ENCODE measurements at places on chromosomes 1 and 21.

GRCh38 chr21:15446223-15446622 lies 283.6 kb upstream of the USP25 start:
- no peak for DNase-seq

- DNase-seq, result no peak
Measured at GRCh38 chr1:239647045-239647444, 260.7 kb downstream of the CHRM3 start.

- no peak for DNase-seq
Measured at GRCh38 chr1:181784039-181784683, 277.4 kb downstream of the ZNF648 start.

DNA sequence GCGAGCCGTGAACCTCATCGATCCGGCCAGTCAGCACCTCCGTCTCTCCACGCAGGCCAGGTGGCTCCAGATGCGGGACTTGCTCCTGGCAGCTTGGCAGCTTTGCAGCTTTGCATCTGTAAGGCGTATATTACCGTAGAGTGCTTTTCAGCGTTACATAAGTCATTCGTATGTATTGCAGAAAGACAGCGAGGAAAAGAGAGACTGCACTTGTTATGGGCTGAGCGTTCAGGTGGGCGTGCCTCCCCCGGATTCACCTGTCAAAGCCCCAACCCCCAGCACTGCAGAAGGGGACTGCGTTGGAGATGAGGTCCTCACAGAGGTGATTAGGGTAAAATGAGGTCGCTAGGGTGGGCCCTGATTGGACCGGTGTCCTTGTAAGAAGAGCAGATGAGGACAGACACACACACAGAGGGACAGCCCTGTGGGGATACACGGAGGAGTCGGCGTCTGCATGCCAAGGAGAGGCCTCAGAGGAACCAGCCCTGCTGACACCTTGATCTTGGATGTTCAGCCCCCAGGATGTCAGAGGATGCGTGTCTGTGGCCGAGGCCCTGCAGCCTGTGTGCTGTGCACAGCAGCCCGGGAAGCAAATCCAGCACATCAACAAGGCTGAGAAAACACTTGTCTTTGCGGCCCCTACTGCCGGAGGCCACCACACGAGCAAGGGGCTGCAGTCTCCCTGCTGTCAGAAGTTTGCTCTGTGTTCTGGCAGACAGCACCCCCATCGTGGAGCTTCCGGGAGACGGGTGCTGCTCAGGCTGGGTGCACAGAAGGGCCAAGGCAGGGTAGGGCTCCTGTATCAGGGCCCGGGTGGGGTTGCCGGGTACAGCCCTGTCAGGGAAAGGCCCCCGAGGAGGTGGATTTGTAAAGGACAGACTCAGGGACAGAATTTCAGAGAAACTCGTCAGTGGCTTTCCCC lies 10.9 kb upstream of the AGPAT3 start:
- peak; percentile 20 for DNase-seq

- no peak for DNase-seq
Measured at GRCh38 chr1:35298464-35298863, 30.0 kb downstream of the ZMYM4 start.

DNA sequence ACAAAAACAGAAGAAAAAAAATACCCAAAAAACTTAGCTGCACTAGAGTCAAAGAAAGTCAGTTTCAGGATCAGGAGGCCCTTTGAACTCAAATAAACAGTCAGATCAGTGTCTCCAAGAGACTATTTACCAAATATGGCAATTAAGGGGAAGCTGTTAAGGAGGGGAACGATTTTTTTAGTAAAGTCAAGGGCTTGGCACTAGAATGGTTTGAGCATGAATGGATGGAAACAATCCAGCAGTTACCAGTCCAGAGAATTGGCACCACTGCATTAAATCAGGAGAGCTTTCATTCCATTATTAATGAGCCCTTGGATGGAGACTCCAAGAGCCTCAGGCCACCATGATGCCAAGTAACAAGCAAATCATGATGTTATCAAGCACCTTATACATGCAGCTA lies 7.2 kb downstream of the TRAPPC3 start:
- DNase-seq, result no peak

DNA sequence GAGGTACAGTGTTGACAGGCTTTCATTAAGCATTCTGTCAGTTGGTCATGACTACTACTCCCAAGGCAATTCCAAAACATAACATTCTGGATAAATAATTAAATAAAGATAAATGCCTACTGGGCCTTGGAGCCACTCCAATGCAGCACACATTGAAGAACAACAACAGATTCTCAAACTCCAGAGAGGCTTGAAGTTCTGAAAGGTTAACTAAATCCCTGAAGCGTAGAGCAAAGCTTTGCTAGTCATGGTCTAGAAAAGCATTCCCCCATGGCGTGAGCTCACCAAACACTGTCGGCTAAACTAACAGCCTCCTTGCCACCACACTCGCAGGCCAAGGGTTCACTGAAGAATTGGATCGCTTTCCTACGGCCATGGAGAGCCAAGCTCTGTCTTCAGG lies 268.0 kb downstream of the ATG4C start:
- DNase-seq, result no peak

- DNase-seq, result no peak
Measured at GRCh38 chr1:231411036-231411531, 11.0 kb downstream of the EGLN1 start.

DNA sequence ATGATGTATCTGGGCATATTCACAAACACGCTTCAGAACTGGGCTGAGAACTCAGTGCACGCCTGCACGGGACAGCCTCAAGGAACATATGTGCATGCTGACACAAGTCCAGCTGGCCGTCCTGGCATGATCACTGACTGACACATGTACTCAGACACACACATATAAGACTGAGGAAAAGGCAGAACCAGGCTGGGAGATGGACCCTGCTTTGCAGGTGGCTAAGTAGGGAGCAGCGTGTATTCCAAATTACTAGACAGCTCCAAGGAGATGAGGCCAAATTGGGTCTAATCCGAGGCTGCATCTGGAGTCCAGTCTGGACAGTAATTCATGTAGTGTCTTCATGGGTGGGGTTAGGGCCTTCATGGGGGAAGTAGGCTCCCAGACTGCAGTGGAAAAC lies 41.4 kb upstream of the GJB5 start:
- DNase-seq, result no peak

GRCh38 chr1:53025034-53025768 lies 36.8 kb upstream of the PODN start:
- no peak for DNase-seq

DNA sequence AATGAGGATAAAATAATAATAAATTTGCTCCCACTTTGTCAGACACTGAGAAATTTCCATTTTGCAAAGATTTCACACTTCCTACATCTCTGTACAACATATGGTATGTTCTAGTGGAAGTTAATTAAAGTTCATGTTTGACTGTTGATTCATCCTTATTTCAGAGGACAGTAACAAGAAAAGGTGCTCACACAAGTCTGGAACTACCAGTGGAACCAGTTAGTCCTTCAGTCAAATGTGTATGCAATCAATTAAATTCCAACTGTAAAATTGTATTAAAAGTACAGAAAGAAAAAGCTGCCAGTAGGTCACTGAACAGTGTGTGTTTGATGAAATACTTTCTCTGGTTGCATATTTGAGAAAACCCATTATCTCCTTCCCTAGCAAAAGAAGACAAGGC lies 496.0 kb upstream of the PKN2 start:
- DNase-seq, result no peak

- DNase-seq, result no peak
Measured at GRCh38 chr21:36698385-36698980, 432 bp upstream of the SIM2 start.

DNA sequence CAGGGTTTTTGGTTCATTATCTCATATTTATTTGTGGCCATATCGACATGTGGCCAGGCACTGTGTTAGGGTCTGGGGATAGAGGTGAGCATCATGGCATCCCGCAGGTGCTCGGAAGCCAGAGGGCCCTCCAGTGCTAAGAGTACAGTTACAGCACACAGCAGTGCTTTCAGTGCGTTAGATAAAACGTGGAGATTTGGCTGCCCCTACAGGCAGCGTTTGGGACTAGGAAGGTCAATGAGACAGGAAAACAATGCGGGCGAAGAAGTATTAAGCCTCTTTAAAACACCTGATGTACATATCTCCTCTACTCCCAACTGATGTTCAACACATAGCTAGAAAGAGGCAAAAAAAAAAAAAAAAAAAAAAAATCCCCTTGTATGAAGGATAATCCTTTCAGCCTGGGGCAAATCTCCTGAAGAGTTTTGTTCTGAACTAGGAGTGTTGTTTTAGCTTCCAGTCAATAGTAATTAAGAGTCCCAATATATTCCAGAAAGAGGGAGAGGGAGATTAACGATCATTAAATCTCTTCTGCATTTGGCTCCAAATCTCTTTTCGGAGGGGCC lies 80.1 kb downstream of the CAPZB start:
- no peak for DNase-seq

DNA sequence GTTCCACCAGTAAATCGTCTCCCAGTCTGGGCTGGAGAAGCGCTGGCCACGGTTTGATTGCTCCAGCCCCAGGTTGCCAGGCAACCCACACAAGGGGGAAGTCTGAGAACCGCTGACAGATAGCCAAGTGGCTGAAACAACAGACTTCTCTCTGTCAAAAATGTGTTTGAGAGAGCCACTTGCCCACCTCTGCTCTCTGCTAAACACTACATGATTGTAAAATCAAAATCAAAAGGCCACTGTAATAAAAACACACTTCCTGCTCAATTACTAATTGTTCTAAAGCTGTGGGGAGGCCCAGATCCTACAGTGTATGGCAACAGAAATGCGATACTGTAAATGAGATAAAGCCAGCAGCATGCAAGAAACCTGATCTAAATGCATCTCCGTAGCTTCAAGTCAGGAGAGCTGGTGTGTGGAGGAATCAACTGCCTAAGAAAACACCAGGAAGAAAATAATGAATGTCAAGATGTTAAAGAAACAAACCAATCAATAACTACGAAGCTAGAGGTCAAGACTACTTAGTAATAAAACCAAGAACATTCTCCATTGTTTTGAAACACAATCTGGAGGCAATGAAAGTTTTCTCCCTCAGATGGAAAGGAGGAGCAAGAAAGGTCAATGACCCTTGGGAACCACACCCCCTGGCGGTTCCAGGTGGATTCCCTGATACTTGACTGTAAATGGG lies 121.2 kb downstream of the SLC45A1 start:
- DNase-seq, result no peak

DNA sequence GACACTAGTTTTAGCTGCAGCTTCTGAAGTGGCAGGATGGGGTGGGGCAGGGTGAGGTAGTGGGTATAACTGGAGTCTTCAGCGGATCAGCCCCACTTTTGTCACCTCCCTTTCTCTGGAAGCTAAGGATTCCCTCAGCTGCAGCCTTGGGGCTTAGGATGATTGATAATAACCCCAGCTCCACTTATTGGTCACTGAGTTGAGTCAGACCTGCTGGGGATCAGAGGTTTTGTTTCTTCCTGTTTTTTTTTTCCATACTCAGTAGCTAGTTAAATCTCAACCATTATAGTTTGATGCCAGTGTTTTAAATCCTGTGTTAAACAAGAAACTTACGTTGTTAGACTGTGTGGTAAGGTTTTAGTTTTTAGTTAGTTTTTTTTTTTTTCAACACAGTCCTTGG lies 57.2 kb downstream of the LAMC1 start:
- DNase-seq, result no peak

DNA sequence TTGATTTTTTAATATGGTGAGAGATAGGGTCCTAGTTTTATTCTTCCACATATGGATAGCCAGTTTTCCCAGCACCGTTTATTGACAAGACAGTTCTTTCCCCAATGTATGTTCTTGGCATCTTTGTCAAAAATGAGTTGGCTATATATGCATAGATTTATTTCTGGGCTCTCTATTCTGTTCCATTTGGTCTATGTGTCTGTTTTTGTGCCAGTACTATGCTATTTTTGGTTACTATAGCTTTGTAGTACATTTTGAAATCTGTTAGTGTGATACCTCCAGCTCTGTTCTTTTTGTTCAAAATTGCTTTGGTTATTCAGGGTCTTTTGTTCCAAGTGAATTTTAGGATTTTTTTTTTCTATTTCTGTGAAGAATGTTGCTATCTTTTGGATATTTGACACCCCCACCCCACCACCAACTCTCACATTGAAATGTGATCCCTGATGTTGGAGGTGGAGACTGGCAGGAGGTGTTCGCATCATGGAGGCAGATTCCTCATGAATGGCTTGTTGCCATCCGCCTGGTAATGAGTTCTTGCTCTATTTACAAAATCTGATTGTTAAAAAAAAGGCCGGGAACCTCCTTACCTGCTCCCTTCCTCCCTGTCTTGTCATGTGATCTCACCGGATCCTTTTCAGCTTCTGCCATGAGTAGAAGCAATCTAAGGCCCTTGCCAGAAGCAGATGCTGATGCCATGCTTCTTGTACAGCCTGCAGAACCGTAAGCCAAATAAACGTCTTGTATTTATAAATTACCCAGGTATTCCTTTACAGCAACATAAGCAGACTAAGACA lies 54.8 kb upstream of the KRTAP19-8 start:
- no peak for DNase-seq

DNA sequence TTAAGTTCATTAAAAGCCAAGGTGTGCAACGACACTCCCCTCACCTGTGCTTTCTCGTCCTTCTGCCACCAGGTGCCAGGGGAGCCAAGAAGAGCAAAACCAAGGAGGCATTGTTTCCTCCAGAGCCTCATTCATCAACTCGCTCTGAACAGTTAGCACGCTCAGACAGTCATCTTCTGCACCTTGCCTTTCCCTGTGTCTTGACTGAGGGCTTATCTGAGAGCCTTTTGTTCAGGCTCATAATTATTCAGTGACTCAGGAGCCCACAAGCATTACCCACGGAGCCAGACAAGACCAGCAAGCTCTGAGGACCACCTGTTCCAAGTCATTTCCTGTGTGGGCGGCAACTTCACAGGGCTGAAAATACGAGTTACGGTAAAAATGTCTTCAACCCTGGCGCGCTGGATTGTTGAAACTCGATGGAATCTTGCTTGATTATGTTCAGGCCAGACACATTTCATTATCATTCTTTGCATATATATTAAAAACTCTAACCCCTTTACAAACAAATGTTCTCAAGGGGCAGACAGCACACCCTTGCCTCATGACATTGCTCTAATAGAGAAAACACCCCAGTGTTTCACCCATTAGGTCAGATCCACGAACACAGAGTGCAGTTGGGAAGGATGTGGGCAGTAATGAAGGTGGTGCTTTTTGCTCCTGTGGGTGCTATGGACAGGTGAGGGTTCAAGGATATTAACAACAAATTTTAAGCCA lies 89.7 kb upstream of the RUNX1 start:
- peak; percentile 8 for DNase-seq

DNA sequence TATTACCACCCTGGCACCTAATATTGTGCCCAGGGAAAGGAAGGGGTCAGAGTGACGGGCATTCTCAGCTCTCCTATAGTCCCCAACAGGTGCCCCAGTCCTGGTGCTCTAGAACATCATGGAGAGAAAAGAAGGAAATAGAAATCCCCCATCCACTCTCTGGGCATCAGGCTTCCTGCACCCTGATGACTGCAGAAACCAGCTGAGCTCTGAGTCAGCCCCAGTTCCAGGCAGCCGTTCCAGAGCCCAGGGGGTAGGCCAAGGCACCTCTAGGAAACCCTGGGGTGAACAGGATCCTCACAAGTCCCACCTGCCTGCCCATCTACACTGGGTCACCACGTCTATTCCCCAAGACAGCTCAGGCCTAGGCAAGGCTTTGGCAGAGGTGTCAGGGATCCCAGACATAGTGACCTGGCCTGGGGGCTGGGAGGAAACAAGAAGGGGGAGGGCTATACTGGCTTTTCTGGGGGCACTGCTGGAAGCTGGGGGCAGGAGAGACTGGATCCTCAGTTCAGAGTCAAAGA lies 709 bp downstream of the NECTIN4 start:
- no peak for DNase-seq

GRCh38 chr1:192876633-192877032 lies 67.8 kb downstream of the RGS2 start:
- DNase-seq, result no peak
